Mesenteric fat pad (tissue), 1 donor: ENCODE measurements at places on chromosomes 12 and 14.

GRCh38 chr12:110775997-110776396 is 33.3 kb upstream of the PPP1CC start:
- DNase-seq, result no peak

DNA sequence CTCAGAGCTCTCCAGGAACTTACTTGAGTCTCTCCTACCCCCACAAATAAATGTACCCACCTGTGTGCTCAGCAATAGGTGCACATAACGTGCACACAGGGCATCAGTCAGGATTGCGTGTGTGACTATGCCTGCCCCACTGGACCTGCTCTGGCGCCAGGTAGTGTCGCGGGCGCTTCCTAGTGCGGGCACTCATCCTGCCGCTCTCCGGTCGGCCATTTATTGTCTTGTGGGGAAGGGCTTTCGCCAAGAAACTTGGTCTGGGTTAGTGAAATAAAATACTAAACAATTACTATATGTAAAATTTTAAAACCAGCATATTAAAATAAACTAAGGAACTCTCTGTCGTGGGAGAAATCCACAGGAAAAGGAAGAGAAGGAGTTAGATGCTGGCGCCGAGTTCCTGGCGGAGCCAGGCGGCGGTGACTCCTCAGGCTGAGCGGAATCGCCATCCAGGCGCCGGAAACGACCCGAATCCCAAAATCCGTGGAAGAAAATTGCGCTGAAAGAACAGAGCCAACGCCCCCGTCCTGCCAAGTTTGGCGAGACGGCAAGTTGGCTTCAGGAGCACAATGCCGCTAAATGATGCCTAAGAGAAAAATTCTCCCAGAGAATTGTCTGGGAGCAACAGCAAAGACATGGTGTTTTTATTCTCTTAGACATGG is 7.9 kb upstream of the HOXC13 start:
- DNase-seq, result no peak

GRCh38 chr12:31961137-31961536 is 1.9 kb downstream of the RESF1 start:
- DNase-seq, result no peak

GRCh38 chr12:110639336-110640141 is 25.6 kb downstream of the TCTN1 start:
- no peak for DNase-seq

DNA sequence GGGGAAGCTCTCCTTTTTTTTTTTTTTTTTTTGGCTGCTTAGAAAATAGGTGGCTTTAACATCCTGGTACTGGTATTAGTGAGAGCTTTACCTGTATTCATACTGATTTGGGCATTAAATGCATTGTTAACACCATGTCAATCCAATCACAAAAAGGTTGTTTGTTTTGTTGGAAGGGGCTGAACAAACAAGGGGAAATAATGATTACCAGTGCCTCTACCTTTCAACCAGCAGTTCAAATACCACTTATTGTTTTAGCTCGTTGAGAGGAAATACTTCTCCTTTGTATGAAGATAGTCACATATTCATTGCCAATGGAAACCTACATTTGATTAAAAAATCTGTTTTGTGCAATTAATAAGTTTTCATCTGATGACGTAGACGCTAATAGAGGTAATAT is 72.9 kb downstream of the MIPOL1 start:
- no peak for DNase-seq

DNA sequence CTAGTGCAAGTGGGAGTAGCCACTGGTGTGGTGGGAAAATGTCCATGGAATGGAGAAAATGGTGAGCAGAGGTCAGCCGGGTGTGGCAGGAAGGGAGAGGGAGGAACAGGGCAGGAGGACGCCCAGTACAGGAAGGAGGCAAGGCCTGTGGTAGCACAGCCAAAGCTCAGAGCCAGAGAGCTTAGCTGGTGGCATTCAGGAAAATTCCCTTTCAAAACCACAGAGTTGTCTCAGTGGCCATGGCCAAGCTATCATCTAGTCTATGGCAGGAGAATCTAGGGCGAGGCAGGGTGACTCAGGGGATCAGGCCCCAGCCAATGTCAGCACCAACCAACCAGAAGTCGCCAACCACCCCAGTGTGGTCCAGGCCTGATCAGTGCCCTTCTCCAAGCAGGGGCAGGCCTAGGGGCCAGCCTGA is 67.7 kb upstream of the DDX11 start:
- peak; percentile 33 for DNase-seq

- no peak for DNase-seq
These were observed 71.4 kb downstream of the ADAMTS20 start for GRCh38 chr12:43480591-43480990.

- DNase-seq, result no peak
These were observed 843.2 kb downstream of the GALC start for GRCh38 chr14:87149583-87150354.

DNA sequence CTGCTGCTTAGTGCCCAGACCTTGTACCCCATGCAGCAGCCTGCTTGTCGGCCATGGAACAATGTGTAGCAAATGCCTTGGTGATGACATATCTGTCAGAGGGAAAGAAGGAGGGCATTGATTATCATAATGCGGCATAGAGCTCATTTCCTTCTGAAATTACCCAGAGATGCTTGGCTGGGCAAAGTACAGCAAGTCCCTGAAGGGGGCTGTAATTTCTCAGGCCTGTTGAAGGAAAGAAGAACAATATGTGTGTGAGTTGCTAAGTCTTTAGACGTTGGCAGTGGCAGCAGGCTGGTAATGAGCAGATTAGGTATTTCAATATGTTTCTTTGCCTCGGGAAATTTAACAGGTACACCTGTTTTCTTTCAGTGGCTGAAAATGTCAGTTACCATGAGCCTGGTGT is 128.6 kb downstream of the CRADD start:
- DNase-seq, result no peak

- no peak for DNase-seq
These were observed 509.6 kb upstream of the USP15 start for GRCh38 chr12:61750604-61751003.

- no peak for DNase-seq
These were observed 630 bp downstream of the GARIN6 start for GRCh38 chr12:99648183-99648582.

- DNase-seq, result no peak
These were observed 141.5 kb downstream of the CEP83 start for GRCh38 chr12:94318181-94318580.

DNA sequence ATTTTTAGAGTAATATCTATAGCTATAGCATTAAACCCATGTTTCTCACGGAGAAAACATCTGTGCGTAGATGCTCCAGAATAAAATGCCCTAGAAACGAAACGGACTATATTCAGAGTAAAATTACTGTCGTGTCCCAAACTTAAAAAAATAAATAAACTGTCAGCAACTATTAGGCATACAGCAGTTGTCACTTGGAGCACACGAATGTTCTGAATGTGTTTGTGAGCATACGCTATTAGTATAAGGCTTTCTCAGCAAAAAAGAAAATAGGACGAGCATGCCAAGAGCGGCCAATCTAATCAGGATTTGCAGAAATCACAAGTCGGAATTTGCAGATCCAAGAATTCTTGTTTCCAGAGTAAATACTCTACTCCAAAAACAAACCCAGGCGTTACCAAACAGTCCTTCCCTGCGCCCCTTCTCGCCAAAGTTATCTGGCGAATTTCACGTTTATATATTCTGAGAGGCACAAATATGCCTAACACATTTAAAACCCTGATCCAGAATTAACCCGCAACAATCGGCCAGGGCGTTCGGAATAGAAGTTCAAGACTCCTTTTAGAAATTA is 836 bp downstream of the PTPN21 start:
- no peak for DNase-seq

GRCh38 chr12:7512553-7512952 is 9.0 kb upstream of the CD163 start:
- no peak for DNase-seq

DNA sequence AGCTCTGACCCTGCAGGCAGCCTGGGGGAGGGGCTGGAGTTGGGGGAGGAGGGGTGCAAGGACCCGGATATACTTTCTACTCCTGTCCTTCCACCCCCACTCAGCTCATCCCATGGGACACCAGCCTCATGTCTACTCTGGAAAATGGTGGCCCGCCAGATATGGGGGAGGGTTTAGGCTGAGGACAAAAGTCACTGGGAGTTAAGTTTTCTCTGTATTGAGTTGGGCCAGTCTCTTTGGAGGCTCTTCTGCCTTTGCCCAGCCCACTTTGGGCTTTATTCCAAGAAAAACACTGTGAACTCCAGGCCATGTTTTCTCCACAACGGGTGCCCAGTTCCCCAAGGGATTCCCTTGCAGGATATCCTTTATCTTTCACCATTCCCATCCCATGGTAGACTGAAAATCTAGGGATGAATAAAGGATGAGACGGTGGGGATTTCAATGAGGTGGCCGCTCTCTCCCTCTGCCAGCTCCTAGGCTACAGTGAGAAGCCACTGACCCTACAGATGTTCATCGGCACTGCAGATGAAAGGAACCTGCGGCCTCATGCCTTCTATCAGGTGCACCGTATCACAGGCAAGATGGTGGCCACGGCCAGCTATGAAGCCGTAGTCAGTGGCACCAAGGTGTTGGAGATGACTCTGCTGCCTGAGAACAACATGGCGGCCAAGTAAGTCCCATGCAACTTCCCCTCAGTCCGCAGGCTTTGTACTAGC is 4.9 kb downstream of the NFATC4 start:
- DNase-seq, result no peak

DNA sequence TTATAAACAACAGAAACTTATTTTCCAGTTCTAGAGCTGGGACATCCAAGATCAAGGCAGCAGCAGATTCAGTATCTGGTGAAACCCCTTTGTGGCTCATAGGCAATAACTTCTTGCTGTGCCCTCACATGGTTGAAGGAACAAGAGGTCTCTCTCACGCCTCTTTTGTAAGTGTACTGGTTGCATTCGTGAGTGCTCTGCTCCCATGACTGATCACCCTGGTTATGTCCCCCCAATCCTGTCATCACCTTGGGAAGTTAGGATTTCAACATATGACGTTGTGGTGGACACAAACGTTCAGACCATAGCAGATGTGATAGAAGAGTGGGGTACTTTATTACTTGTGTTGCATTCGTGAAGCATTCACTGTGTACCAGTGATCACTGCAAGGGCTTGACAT is 184.0 kb downstream of the SRGAP1 start:
- DNase-seq, result no peak

DNA sequence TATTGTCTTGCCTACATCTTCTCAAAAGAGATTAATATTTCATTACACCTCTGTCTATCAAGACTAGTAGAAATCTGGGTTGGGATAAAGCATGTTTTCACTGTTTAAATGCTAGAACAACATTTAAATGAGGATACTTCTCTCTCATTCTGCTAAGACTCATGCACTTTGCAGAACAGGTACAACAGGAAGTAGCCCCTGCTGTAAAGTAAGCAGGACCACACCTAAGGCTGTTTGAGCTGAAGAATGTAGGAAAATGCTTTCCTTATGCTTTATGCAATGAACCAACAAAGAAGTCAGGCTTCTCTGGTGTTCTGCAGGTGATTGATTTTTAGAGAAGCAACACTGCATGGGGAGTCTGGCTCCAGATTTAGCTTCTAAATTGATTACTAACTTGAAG is 89.4 kb downstream of the PAX9 start:
- no peak for DNase-seq

GRCh38 chr12:14995583-14996425 is 23.0 kb downstream of the PDE6H start:
- DNase-seq, result no peak

GRCh38 chr12:111434680-111435338 is 29.1 kb downstream of the SH2B3 start:
- no peak for DNase-seq

DNA sequence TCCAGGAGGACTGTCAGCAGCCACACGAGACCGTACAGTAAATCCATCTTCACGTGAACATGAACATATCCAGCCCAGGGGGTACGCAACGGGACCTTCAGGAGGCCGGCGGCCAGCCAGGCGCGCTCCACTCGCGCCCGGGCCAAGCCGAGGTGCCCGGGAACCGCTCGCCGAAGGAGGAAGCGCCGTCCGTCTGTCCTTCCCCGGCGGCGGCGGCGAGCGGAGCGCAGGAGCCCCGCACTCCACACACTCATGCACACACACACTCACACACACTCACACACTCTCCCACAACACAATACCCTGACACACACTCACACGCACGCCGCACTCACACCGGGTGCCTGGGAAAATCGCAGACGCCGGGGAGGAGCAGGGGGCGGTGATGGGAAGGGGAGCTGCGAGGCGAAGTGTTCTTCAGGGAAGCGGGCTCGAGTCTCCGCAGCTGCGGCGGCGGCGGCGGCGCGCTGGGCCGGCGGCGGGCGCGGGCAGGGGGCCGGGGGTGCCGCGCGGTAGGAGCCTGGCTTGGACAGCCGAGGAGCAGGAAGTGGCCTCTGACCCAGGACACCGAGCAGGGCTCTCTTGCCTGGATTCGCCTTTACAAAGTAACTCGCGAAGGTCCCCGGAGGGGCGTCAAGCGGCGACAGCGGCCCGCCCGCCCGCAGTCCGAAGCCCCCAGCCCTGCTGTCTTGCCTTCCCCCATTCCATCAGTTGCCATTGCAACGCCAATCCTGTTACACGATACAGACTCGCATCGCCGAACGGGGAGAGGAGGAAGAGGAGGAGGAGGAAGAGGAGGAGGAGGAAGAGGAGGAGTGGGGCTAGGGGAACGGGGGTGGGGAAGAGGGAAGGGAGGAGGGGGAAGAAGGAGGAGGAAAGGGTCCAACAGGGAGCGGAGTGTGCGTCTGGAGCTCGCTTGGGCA is 601 bp downstream of the MDGA2 start:
- DNase-seq, result no peak

DNA sequence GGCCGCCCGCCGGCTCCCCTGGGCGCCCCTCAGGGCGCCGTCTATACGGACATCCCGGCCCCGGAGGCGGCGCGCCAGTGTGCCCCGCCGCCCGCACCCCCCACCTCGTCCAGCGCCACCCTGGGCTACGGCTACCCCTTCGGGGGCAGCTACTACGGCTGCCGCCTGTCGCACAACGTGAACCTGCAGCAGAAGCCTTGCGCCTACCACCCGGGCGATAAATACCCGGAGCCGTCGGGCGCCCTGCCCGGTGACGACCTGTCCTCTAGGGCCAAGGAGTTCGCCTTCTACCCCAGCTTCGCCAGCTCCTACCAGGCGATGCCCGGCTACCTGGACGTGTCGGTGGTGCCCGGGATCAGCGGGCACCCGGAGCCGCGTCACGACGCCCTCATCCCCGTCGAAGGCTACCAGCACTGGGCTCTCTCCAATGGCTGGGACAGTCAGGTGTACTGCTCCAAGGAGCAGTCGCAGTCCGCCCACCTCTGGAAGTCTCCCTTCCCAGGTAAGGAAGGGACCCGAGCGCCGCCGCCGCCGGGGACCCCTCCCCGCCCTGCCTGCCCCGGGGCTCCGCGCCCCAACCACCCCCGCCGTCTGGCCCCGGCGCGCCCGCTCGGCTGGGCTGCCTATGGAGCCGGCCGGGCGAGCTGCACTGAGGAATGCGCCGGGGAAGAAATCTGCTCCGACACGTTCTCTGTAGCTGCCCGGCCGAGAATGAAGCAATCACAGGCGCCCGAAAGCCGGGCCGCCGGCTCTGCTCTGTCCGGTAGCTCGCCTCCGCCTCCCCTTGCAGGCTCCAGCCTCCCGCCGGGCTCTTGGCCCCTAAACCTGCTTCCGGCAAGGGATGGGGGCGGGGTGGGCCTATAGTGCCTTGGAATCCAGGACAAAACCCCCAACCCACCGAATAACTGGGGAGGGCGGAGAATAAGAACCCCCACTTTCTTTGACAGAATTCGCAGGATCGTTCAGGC is 794 bp downstream of the HOXC13 start:
- no peak for DNase-seq

GRCh38 chr12:117491711-117492110 is 130.3 kb upstream of the NOS1 start:
- no peak for DNase-seq
